ENCODE measurements at places on chromosomes 5 and 9. TPM values are rescaled to one million over a fixed set of nuclear protein-coding genes. Genes with fewer than 3 reads are reported as not detected.

DNA sequence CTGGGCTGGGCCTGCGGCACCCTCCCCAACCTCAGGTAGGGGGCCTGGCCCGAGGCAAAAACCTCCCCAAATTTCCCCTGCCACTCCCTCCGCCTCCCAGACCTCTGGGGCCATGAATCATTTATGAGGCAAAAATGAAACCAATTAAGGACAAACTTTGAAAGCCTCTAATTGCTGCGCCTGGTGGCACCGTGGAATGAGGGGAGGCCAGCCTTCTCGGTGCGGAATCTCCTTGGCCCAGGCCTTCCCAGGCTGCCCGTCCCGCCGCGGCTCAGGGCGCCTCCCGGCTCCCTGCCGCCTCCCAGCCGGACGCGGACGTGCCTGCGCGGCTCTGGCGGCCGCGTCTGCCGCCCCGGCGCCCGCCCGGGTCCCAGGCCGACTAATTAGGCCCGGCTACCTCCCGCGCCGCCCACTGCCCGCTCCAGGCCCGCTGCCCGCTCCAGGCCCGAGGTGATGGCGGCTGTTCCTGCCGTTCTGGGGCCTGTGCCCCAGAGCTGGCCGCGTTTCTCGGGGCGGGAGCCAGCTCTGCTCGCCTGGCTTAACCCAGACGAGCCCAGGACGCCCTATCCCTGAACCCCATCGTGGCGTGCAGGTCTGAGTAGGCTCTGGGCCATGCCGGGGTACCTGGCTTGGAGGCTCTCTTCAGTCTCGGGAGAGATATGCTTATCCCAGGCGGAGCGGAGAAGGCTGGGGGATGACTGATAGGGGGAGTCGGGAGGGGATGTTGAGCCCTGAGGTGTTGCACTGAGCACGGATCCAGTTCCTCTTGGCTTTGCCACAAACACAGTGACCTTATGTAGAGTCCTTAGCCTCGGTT is 20.1 kb downstream of the CXXC5 start:
- no peaks in the 10 kb centered on the region for H3K27me3 ChIP-seq
- peaks cover 21% of the 10 kb centered on the region for H3K4me1 ChIP-seq
- H3K27ac ChIP-seq: no peak overlapping the region
- H3K36me3 ChIP-seq: no peaks in the 10 kb centered on the region

- no peak overlapping the region for H3K27ac ChIP-seq
- H3K4me3 ChIP-seq: no peak overlapping the region
- H3K4me1 ChIP-seq: no peaks in the 10 kb centered on the region
- H3K27me3 ChIP-seq: no peaks in the 10 kb centered on the region
- no peak for DNase-seq
Measured at GRCh38 chr5:59236448-59236847, 653.6 kb downstream of the RAB3C start.

DNA sequence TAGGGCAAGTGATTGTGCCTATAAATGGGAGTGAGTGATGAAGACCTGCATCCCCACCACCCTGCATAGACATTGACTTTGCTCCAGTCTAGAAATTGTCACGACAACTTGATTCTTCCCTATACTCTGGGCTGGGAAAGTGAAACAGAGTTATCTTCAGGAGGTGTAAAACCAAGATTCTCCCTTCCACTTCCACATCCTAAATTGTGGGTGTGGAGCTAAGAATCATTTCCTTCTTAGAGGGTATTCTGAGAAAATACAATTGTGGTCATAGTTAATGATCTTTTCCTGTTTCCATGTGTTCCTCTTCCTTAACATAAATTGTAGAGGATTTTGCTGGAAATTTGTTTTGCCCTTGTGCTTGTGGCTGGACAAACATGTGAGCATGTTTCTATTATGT is 96.8 kb upstream of the PJA2 start:
- H3K4me3 ChIP-seq: no peak overlapping the region
- DNase-seq: no peak
- H3K27ac ChIP-seq: no peak overlapping the region
- H3K4me1 ChIP-seq: no peaks in the 10 kb centered on the region
- H3K27me3 ChIP-seq: no peaks in the 10 kb centered on the region
- H3K36me3 ChIP-seq: no peaks in the 10 kb centered on the region

DNA sequence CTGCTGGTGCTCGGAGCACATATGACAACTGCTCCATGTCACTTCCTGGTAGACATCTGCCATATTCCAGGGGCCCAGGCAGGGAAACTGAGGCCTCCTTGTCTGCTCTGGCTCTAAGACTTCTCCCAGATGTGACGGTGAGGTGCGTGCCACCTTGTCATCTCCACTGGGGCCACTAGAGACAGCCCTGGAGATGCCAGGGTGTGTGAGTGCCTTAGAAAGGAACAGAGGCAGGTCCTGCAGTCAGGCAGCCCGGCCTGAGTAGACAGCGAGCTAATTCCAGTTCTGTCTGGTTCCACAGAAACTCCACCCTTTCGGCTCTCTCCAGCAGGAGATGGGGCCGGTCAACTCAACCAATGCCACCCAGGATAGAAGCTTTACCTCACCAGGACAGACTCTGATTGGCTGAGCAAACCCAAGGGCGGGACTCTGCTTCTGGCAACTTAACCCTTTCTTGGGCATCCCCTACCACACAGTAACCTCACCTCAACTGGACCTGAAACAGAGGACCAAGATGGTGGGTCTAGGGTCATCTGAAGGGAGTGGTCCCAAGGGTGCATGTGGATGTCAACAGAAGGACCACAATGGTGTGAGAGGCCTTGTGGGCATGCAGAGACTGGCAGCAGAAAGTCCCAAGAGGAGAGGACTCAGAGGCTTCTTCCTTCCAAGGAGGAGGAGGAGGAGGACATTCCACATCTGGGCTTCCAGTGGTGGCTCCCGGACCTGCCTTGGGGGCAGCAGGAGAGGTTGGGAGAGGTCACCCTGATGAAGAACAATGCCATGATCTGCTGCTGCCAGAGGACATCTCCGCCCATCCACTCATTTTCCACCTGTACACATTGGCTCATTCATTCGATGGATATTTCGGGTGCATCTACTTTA is 77.7 kb downstream of the RGS3 start:
- H3K4me1 ChIP-seq: no peaks in the 10 kb centered on the region
- no peak overlapping the region for H3K27ac ChIP-seq
- no peaks in the 10 kb centered on the region for H3K27me3 ChIP-seq

GRCh38 chr5:157470631-157471030 is 10.6 kb downstream of the NIPAL4 start:
- no peaks in the 10 kb centered on the region for H3K36me3 ChIP-seq
- no peaks in the 10 kb centered on the region for H3K27me3 ChIP-seq
- H3K27ac ChIP-seq: no peak overlapping the region
- H3K4me1 ChIP-seq: no peaks in the 10 kb centered on the region
- H3K4me3 ChIP-seq: no peak overlapping the region

The PRDM9 gene
- not detected for total RNA-seq

The NR5A1 gene
- total RNA-seq: 0.37 TPM
